ENCODE measurements at places on chromosomes 5 and 9.

DNA sequence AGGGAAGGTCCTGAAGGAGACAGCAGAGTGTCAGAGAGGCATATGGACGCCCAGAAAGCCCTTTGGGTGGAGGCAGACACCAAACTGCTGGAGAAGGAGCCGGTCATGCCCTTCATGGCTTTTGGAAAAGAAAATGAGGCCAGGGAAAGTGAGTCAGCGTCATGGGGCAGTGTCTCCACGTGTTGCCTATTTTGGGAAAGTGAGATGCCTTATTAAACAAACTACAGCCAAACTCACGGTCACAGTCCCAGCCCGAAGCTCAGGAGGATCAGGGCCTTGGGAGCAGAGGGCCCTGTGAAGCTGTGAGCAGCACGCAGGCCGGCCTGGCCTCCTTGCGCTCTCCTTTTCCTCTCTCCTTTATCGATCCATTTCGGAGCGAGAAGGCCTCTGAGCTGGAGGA lies 25.0 kb downstream of the RGS3 start:
- DNase-seq = peak; percentile 86

- no peak for DNase-seq
These were observed 119.3 kb downstream of the GALNT10 start for GRCh38 chr5:154309805-154310204.

- DNase-seq = no peak
These were observed 45.0 kb upstream of the PRR16 start for GRCh38 chr5:120419127-120419526.

DNA sequence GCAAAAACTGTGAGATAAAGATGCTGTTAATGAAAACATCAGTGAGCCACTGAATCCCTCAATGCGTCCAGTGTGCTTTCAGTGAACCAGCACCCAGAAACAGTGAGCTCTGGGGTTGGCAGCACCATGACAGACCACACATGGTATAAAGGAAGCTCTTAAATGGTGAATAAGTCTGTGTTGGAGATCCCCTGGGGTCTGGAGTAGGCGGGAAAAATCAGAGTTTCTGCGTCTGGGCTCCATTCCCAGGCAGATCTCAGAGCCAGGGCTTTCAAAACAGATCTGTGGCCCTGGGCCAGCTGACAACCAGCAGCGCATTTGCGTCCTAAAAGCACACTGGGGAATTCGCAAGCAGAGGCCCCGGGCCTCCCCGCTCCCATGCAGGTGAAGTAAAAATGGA lies 233.5 kb downstream of the FRMD3 start:
- DNase-seq = peak; percentile 91

DNA sequence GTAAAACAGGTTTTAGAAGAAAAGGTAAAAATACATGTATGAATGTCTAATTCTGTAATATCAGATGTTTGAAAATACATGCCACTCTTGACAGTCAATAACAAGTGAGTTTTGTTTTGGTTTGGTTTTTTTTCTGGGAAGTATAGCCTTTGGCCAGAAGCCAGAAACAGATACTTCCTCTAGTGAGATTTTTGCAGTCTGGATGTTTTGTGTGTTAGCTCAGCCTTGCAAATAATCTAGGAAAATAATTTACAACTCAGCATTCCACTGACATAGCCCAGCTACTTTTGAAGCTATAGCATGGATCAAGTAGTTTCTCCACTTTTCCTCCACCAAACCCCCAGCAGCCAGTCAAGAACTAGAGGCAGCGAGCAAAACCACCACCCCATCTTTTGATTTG lies 56.7 kb downstream of the SLC1A1 start:
- no peak for DNase-seq

GRCh38 chr5:150264667-150265603 lies 24.6 kb downstream of the CAMK2A start:
- DNase-seq = no peak

DNA sequence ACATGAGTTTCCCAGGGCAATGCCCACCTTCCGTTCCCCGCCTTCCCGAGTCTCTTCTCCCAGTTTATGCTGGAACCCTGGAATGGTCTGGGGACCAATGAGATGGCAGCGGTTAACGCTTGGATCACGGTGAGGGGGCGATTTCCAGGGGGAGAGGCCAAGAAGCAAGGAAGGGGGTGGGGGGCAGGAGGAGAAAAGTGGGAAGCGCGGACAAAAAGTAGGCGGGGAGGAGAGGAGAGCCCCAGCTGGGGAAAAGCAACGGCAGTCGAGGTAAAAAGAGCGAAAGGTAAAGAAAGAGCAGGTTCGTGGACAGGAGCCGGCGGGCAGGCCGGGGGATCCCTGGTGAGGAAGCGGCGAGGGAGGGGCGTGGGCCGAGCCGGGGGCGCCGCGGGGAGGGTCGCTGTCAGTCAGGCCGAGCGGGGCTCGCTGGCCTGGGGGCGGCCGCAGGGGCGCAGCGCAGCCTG lies 508 bp upstream of the SNCAIP start:
- no peak for DNase-seq

- DNase-seq = peak; percentile 83
These were observed 789 bp downstream of the ACER2 start for GRCh38 chr9:19409401-19410194.

DNA sequence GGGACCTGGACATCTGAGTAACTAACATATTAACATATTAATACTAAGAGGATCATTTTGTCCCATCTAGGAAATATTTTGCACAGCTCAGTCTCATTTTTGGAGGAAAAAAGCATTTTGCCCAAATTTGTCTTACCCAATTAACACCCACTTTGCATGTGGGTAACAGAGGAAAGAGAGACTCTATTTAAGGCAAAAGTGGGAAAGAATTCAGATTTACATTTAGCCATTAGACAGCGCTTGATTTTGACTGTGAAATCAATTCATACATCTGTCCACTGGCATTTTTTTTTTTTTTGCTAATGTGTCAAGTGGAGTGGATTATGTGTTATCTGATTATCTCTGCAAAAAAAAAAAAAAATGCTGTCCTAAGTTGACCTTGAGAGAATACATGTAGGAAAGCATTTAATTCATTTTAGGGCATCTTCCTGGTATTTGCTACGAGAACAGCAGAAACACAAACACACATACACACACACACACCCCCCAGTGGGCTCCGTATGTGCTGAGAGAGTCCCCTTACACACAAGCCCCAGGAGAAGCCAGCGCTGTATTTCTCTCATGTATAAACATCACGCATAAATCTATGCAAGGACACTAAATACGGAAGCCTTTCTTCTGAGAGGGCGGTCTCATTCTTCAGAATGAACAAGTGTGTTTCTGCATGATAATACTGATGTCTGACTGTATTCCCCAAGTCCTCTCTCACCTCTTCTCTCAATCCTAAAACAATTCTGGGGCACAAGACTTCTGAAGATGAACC lies 202.0 kb upstream of the KLF9 start:
- DNase-seq = no peak

- no peak for DNase-seq
These were observed 40.6 kb upstream of the MAP1B start for GRCh38 chr5:72066705-72067107.

- DNase-seq = no peak
These were observed 659.3 kb downstream of the ACTL7B start for GRCh38 chr9:108196332-108197007.

GRCh38 chr9:14750821-14751220 lies 28.3 kb upstream of the CER1 start:
- no peak for DNase-seq

GRCh38 chr5:150746-151145 lies 40.5 kb upstream of the LRRC14B start:
- DNase-seq = no peak

- DNase-seq = no peak
These were observed 121.7 kb downstream of the DEPDC1B start for GRCh38 chr5:60578315-60578714.

Data from coronary artery (tissue), 2 donors.